OCI-LY7 (cell line): ENCODE measurements at places on chromosomes 11 and 22. TPM values are rescaled to one million over a fixed set of nuclear protein-coding genes. Genes with fewer than 3 reads are reported as not detected.

- DNase-seq = no peak
Observed at GRCh38 chr11:5938603-5938965, 3.5 kb upstream of the OR56A3 start.

The RNF215 gene
- 12.3 and 13.8 TPM in 2 replicates for total RNA-seq

- no peak for DNase-seq
Observed at GRCh38 chr11:35036639-35037038, 102.3 kb upstream of the CD44 start.

The SORL1 gene
- total RNA-seq = 400 and 411 TPM in 2 replicates

DNA sequence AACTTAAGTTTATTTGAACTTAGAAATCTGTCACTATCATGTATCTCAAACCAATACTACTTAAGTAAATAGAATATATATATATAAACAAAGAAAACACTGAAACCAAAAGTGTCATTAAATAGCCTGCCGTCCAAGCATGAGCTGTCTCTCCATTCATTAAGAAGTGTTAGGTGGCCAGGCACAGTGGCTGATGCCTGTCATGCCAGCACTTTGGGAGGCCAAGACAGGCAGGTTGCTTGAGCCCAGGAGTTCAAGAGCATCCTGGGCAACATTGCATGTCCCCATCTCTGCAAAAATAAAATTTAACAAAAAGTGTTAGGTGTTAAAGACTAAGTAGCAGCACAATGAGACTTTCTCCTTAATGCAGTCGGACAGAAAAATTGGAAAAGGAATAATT, 14.0 kb downstream of the CD6 start:
- DNase-seq = no peak

The UBE2L3 gene
- 67.1 and 67.8 TPM in 2 replicates for total RNA-seq

The RASL10A gene
- total RNA-seq = 23.3 and 23.7 TPM in 2 replicates

DNA sequence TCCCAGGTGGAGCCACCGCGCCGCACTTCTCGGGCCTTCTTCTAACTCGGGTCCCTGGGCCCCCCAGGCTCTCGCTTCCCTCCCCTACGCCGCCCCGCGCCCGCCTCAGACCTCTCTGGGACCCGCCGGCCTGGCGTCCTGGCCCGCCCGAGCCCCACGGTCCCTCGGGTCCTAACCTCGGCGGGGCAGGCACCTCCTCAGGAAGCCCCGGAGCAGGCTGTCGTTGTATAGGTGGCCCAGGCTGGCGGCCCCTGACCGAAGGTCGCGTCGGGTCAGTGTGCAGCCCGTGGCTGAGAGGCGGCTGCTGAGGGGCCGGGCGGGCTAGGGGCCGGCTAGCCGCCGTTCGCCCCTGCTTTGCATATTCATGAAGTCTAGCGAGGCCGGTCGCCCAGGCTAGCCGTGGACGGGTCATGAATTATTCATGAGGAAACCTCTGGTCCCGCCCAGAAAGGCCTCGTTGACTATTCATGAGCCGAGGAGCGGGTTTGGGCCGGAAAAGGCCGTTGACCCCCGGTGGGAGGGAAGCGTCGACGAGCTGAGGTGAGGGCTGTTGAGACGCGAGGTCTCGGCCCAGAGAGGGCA, at the start of gene HORMAD2:
Gene HORMAD2, plus strand, starts transcription at position 513 of the 582 bp plus-strand sequence. CDS start 13,489 bp downstream, outside the sequence.
- no peak for DNase-seq
